Stomach (tissue), 19 donors: ENCODE measurements at places on chromosomes 4 and X. TPM values are rescaled to one million over a fixed set of nuclear protein-coding genes. Genes with fewer than 3 reads are reported as not detected.

Gene KLHL4
- not detected for total RNA-seq

Gene IGBP1
- 24.6 TPM for total RNA-seq

Gene ERCC6L
- total RNA-seq: not detected

Gene COL4A6
- total RNA-seq: 10.5 TPM

Gene MAGEB10
- total RNA-seq: not detected

Gene NAP1L2
- total RNA-seq: 1.5 TPM

Gene TCP11X2
- not detected for total RNA-seq

Gene CXCL5
- 1.3 TPM for total RNA-seq

Gene PCGF3
- 82.6 TPM for total RNA-seq

Gene MAGEA2
- not detected for total RNA-seq

Gene NPY2R
- total RNA-seq: 1.8 TPM

Gene KIT
- 41.7 TPM for total RNA-seq

Gene MAGEB4
- not detected for total RNA-seq
